ENCODE measurements at places on chromosomes 7 and 10.

DNA sequence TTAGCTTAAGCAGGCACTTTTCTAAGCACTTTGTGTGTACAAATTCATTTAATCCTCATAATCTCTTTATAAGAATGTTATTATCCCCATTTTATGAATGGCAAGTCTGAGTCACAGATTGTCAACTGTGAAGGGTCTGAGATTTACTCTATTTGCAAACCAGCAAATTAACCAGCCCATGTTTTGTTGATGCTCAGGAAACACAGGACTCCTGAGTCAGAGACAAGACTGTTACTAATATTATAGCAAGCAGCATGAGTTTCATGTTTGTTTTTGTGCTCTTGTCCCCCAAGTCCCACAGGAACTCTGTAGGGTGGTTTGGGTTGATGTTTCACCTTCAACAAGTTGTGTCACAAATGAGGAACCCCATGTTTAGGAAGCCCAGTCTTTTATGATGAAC, 182.0 kb upstream of the PPP1R3A start:
- DNase-seq = no peak

DNA sequence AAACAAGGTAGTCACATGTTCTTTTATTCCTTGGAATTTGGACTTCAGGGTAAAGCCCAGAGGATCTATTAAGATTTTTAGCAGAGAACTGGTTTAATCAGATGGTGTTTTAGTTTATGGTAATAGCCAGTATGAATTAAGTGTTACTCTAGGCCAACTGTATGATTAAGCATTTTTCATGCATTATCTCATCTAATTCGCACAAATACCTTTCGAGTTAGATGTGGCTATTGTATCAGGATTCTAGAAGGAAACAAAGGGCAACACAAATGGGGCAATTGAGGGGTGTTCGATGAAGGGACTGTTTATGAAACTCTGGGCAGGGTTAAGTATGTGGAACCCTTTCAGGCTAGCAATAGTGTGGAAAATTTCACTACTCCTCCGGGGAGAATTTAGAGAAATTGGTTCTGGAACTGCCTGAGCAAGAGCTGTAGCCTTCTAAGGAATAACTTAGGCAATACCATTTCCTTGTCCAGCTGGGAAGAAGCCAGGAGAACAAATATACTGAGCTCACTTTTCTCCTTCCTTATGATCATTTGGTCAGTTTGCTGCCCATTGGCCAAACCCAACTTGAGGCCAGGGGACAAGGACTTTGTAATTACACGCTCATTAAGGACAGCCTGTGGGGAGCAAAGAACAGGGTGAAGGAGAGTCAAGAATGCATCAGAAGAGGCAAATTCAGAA, 319.0 kb upstream of the FZD1 start:
- no peak for DNase-seq

DNA sequence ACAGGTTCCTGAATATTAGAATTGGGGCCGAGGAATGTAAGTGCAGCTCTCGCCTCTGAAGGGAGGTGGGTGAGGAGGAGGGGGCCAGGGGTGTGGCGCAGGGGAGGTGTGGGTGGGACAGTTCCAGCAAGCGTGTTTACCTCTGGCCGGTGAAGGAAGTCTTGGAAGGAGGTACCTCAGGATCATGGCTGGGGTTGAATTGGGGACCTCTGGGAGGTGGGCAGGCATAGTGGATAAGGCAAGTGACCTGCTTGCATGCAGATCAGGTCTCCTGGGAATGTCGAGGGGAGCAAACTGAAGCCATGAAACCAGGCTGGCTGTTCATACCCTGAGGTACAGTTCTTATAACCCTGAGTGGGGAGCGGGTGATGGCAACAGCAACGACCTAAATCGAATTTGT, 2.0 kb downstream of the ZNF775 start:
- no peak for DNase-seq

GRCh38 chr10:60778971-60779796, 906 bp downstream of the CDK1 start:
- DNase-seq = no peak

GRCh38 chr10:34726862-34727261, 88.2 kb downstream of the PARD3 start:
- no peak for DNase-seq

- DNase-seq = no peak
Measured at GRCh38 chr7:131550846-131551245, 5.6 kb downstream of the PODXL start.

GRCh38 chr7:136079478-136079892, 102.3 kb upstream of the MTPN start:
- DNase-seq = no peak

- no peak for DNase-seq
Measured at GRCh38 chr7:30091491-30091912, 43.3 kb upstream of the MTURN start.

- DNase-seq = no peak
Measured at GRCh38 chr7:326809-327232, 36.9 kb downstream of the FOXL3 start.

DNA sequence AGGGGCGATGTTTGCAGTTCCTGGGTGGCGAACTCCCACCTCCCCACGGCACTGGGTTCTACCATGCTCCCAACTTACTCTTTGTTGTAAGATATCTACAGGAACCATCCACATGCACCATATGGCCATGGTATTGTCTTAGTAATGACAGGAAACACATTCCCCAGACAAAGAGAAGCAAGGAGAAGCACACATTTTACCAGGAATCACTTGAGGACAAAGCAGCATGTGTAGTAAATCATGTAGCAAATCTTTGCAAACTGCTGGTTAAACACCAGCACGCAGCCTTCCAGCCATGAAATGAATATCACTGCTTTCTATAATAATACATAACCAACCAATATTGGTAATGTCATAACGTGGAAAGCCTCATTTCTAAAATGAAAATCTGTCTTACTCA, 101.2 kb downstream of the NRP1 start:
- no peak for DNase-seq

- no peak for DNase-seq
Measured at GRCh38 chr7:93040355-93040754, 77.4 kb downstream of the SAMD9 start.

DNA sequence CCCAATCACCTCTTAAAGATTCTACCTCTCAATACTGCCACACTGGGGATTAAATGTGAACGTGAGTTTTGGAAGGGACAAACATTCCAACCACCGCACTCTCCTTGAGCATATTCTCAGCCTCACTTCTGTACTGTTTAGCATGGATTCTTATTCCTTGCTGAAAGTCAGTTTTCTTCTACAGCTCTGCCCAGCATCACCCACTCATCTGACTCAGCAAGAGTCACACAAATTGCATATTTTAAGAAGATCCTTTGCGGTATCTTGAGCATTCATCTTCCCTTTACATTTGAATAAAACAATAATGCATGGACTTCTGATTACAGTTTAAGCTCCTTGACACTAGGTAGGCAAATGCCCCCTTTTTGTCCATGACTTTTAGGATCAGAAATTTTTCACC, 251.6 kb upstream of the MKLN1 start:
- DNase-seq = no peak

GRCh38 chr7:50644114-50644513, 78.9 kb upstream of the DDC start:
- no peak for DNase-seq

- DNase-seq = no peak
Measured at GRCh38 chr7:29424984-29425309, 138.7 kb upstream of the PRR15 start.

DNA sequence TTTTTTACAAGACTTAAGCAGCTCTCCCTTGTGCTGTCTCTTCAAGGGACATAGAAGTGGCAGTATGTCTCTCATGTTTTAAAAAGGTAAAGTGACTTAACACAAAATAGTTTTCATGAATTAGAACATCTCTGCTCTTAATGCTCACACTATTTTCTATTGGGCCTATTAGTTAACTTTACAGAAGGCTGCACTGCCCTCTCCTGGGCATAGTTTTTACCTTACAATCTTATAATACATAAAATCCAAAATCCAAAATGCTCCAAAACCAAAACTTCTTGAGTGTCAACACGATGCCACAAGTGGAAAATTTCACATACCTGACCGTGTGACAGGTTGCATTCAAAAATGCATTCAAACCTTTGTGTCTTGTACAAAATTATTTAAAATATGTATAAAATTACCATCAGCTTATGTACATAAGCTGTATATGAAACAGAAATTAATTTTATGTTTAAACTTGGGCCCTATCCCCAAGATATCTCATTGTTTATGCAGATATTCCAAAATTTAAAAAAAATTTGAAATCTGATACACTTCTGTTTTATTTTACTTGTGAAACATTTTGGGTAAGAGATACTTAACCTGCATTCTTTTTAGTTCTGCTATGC, 25.8 kb downstream of the TES start:
- DNase-seq = no peak

DNA sequence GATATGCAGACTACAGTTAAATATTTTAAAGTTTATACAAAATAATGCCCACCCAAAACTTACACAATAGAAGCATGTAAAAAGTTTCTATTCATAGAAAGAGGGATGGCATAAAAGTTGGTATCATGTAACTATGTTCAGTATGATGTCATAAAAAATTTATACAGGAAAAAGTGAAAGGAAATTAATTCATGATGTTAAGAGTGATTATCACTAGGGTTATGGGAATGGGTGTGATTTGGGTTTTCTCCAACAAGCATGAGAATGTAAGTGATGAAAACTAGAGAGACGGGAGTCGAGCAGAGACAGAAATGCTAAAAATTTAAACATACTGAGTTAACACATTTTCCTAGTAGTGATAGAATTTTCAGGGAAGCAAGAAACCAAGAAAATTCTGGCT, 52.7 kb downstream of the GDI2 start:
- DNase-seq = no peak

- no peak for DNase-seq
Measured at GRCh38 chr7:33191340-33191739, 62.0 kb downstream of the BBS9 start.

- no peak for DNase-seq
Measured at GRCh38 chr10:130770018-130770630, 541.4 kb downstream of the TCERG1L start.

GRCh38 chr10:630581-631073, 58.8 kb downstream of the DIP2C start:
- no peak for DNase-seq

- DNase-seq = peak; percentile 63
Measured at GRCh38 chr10:75403939-75404814, 2.6 kb upstream of the ZNF503 start.

GRCh38 chr10:21432266-21432665, 93.2 kb downstream of the SKIDA1 start:
- DNase-seq = no peak

All from ovary (tissue), 10 donors.